ENCODE measurements at places on chromosomes 1 and 21.

GRCh38 chr21:36030581-36031189 is 29.6 kb downstream of the SETD4 start:
- DNase-seq: no peak

GRCh38 chr1:36692465-36693160 is 209.9 kb upstream of the CSF3R start:
- DNase-seq: no peak

DNA sequence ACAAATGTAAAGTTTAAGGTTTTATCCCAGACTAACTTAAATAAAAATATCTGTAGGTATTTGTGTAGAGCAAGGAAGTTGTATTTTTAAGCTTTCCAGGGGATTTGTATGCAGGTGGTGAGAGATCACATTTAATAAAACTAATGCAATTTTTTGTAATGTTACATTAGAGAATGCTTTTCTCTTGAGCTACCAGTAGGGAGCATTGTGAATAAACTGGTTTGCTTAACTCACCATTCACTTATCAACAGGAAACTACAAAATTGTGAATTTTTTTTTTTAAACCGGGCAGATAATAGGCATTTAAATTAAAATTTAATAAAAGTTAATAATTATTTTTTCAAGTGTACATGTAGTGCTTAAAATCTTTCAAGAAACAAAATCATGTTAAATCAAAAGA is 78.6 kb downstream of the IVNS1ABP start:
- no peak for DNase-seq

DNA sequence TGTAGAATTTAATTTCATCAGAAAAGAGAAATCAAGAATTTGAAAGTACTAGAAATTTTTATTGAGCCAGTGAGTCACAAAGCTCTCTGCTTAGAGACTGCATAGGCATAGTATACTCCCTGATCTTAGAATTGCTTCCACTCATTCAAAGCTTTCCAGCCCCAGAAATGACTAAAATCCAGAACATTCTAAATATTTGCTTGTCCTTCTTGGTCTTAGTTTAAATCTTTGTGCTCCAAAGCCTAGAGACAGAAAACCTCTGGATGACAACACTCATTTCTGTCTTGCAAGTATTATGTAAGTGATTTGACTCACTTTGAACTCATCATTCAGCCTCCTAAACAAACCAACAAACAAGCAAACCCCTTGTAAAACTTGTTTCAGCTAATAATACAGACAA is 74.2 kb downstream of the PTPRC start:
- DNase-seq: no peak

Data from T47D (cell line).